ENCODE measurements at places on chromosomes 1 and 21.

DNA sequence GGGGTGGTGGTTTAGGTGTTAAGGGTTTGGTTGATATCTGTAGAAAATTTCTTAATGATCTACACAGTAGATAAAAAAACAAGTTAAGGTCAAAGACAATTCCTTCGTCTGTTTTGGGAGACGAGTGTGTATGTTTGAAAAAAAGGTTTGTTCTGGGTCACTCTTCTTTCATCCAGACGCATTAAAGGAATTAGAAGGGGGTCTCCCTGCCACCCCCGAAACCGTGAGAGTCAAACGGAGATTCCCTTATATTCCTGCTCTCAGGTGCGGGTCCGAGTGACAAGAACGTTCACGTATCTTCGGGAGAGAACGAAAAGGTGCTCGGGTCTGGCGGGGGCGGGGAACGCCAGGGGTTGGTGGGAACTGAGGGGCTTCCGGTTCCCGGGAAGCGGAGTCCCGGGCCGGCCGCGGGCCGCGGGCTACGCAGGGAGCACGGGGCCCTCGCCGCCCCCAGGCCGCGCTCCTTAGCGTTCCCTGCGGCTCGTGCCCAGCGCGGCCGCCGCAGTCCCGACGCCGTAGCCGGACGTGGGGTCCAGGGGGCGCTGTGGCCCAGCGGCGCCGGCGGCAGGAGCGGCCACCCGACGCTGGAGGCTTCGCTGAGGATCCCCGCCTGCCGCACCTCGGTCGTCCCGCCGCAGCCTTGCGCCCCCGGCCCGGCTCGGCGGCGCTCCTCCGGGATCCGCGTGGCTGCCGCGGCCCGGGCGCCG lies at the start of gene ZFYVE9:
Gene ZFYVE9 (plus strand): TSS at position 577 of the 707 bp plus-strand sequence. CDS start 91,118 bp downstream, outside the sequence.
- peak; percentile 71 for DNase-seq

DNA sequence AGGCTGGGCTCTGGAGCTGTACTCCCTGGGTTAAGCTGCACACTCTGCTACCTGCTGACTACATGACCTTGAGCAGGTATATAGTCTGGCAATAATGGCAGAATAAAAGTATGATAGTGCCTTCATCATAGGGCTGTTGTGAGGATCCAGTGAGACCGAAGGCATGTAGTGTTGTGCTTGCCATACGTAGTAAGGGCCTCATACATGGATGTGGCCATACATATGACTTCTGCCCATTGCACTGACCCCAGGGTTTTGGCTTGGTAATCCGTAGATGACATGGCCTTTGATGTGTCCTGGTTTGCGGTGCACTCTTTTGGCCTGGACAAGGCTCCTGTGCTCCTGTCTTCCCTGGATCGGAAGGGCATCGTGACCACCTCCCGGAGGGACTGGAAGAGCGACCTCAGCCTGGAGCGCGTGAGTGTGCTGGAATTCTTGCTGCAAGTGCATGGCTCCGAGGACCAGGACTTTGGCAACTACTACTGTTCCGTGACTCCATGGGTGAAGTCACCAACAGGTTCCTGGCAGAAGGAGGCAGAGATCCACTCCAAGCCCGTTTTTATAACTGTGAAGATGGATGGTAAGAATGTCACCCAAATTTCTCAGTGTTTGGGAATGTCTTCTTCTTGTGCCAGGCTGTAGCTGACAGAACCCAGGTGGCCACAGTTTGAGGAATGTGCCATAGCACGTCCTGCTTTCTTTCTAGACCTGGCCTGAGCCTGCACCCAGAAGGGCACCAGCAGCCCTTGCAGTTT lies 17.0 kb upstream of the CD101 start:
- no peak for DNase-seq

DNA sequence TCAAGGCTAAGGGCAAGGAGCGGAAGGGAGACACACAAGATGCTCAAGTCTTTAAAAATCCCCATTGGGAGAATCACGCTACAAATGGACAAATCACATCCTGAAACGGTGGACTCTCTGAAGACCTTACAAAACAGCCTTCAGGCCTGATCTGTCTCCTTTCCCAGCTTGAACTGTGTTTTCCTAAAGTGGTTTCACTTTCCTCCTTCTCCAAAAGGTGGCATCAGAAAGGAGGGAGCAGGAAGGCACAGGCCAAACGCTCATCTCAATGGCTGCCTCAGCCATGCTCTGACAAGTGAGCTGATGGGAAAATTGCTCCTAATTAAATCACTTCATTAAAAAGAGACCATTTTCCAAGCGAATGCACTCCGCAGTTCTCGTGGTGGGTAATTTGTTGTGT lies 47.7 kb downstream of the UTP25 start:
- no peak for DNase-seq

DNA sequence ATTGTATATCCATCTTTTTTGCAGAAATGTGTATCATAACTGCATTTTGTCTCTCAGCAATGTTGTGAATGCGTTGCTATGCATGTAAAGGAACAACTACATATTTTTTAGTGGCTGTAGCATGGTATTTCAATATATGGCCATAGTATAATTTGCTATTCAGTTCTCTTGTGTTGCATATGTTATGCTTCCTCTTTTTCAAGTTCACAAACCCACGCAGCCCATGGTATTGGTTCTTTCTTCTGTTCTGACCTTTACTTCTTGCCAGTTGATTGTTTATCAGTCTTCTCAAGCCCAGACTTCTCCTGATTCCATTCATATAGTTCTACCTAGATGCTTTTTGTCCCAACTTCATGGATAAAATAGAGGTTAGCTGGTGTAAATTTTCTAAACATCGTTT lies 6.1 kb downstream of the SLC22A15 start:
- no peak for DNase-seq

- DNase-seq, result no peak
These were observed 56.6 kb downstream of the SMYD2 start for GRCh38 chr1:214337511-214337910.

DNA sequence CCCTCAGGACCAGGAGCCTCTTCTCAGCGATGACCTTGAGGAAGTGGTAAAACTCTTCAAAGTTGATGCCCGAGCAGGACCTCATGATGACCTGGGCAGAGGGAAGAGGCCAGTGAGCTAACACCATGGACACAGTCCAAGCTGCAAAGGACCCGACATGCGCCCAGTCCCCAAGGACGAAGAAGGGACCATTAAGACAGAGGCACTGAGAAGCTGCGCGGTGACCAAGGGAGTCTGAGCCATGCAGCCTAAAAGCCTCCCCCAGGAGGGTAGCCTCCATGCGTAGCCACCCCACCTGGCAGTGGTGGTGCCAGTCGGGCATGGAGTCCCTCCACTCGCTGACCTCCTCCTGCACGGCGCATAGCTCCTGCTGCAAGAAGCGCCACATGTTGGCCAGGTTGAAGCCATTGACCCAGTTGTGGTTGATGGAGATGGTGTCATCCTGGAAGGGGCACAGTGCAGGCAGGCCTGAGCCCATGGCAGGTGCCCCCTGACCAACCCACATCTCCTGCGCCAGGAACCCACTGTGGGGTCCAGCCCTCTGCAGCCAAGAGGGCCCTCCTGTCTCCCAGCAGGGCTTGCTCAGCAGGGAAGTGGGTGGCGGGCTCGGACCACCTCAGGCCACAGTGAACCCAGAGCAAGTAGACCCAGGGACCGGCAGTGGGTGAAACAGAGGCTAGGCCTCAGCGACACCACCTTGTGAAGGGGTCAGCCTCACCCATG lies 2.4 kb downstream of the JMJD4 start:
- DNase-seq, result no peak

GRCh38 chr1:30043731-30044408 lies 679.5 kb downstream of the MATN1 start:
- no peak for DNase-seq

GRCh38 chr1:175865041-175865766 lies 121.8 kb upstream of the TNR start:
- no peak for DNase-seq

- DNase-seq, result no peak
These were observed 10.6 kb downstream of the CBR1 start for GRCh38 chr21:36080386-36080785.

DNA sequence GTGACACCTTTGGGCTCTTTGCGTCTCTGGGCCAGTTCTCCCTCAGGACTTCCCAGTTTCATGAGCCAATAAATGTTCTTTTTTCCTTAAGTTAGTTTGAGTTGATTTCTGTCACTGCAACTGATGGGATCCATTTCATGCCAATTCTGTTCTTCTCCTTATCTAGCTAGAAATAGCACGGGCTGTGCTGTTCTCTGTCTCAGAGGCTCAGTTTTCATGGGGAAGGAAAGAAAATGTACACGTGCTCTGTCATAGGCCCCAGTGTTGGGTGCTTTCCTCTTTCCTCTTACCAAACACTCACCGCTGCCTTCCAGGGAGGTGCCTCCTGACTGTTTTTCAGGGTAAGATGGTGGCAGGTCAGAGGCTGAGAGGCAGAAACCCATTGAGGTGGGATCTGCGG lies 43.2 kb upstream of the ACTL8 start:
- no peak for DNase-seq

DNA sequence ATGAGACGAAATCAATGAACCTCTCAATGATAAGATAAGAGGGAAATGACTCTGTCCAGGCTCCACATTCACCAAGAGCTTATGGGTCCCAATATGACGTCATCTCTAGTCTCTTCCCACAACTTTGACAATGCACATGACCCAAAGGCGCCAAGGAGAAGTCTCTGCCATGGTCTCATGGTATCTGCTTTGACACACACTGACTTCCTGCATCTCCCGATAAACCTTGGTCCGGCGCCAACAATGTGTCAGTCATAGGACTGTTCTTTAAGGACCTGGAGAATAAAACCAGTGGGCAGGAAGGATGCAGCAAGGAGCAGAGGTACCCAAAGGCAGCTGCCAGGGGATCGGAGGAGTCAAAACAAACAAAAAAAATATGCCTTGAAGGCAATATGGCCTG lies 46.9 kb upstream of the TMEM51 start:
- no peak for DNase-seq

- DNase-seq, result peak; percentile 46
These were observed 116.0 kb downstream of the TOMM20 start for GRCh38 chr1:235012436-235013210.

DNA sequence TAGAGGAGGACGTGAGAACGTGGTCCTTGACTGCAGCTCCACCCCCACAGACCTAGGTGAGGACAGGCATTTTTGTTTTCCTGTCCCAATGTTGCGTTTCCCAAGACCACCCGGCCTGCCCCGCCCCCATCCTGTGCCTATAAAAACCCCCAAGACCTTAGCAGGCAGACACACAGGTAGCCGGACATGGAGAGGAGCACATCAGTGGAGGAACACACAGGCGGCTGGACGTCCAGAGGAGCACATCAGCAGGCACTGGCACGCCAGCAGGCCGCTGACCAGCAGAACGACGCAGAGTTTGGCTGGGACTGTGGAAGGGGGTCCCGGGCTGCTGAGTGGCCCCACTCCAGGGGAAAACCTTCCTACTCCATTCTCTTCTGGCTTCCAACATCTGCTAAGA lies 12.7 kb upstream of the HMGCL start:
- no peak for DNase-seq

DNA sequence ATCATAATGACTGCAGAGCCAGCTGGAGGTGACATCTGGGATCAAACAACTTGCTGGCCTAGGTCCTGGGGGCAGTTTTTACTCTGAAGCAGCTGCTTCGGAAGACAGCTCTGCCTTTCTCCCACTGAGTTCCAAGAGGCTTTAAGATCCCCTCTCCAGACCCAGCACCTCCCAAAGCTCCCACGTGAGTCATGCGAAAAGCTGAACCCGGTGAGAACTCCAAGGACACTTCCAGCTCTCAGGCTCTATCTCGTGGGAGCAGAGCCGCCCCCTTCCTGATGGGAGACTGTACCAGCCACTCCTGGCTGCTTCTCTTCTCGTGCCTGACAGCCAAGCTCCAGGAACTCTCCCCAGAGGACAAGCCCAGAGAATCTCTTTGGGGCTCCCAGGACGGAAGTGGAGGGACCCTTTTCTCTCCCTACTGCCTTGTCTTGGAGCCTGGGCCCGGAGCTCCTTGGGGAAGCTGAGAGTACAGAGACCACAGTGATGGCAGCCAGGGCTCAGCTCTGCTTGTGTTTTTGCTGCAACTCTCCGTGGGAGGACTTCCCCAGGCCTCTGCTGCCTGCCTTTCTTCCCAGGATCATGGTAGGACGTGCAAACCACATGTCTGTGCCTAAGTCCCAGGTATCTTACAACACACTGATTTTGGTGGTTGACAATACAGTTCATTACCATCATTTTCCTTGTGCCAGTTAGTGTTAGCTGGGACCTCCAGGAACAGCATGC lies 40.6 kb downstream of the STUM start:
- no peak for DNase-seq

DNA sequence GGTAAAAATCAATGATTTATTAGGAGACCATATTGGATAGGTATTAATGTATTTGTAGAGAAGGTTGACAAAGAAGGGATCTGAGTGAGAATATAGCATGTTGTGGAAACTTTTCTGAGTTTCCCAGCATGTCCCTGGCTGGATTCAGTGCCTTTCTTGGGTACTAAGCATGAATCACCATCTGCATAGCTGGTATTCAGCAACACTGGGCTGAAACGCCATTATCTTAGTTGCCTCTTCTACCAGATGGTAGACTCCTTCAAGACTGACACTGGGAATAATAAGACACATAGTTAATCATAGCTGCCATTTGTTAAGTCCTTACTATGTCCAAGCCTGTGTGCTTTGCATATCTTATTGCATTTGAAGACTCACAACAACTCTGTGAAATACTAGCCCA lies 45.5 kb downstream of the ATP5PF start:
- DNase-seq, result no peak

- DNase-seq, result no peak
These were observed 65.8 kb downstream of the MEGF6 start for GRCh38 chr1:3545363-3546047.

DNA sequence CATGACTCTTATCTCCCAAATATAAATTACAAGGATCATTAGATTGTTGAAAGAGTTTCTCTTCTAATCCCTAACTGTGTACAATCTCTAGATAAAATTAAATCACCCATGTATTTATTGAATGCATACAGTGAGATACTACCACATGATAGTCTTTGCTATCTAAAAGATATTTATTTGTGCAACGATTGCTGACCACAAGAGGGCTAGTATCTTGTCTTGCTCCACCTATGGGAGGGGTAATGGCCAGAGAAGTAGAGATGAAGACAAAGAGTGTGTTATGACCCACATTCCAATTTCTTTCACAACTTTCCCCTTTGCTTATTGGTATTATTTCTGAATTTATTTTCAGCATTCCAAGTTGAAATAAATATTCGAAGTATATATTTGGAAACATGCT lies 13.7 kb downstream of the PYHIN1 start:
- DNase-seq, result no peak

DNA sequence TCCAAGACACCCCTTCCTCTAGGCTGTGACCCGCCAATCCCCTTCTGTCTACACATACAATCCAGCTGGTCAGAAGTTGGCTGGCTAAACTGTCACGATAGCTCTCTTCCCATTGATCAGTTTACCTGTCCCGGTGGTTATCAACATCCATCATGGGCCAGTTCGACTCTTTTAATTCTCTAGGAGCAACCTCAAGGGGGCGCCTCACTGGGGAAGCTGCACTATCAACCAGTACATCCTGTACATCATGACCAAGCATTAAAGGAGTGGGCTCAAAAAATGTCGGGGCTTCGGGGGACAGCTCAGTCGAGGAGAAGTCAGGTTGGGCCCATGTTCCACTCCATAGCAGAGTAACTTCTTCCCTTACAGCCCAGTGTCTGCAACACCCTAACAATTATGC lies 53.2 kb upstream of the B3GALNT2 start:
- peak; percentile 18 for DNase-seq

GRCh38 chr1:59541161-59541560 lies 244.3 kb downstream of the FGGY start:
- no peak for DNase-seq

- DNase-seq, result no peak
These were observed 186.3 kb downstream of the RERE start for GRCh38 chr1:8631163-8631562.

- DNase-seq, result no peak
These were observed 145.1 kb upstream of the SMYD2 start for GRCh38 chr1:214135886-214136285.

- DNase-seq, result no peak
These were observed 10.1 kb upstream of the CITED4 start for GRCh38 chr1:40872276-40872675.

All from activated CD4-positive, alpha-beta T cell treated with anti-CD3 and anti-CD28 coated beads, Interleukin-10, Interleukin-2, amounts not matched to agents 100 ng/mL and 50 ng/mL, durations not matched to agents 16 hours and 8 hours (primary cell).